ENCODE measurements at places on chromosomes 6 and 20.

- no peak for DNase-seq
Observed at GRCh38 chr6:168575346-168576098, 134.5 kb downstream of the SMOC2 start.

GRCh38 chr20:57837208-57838035, 127.6 kb upstream of the PMEPA1 start:
- no peak for DNase-seq

DNA sequence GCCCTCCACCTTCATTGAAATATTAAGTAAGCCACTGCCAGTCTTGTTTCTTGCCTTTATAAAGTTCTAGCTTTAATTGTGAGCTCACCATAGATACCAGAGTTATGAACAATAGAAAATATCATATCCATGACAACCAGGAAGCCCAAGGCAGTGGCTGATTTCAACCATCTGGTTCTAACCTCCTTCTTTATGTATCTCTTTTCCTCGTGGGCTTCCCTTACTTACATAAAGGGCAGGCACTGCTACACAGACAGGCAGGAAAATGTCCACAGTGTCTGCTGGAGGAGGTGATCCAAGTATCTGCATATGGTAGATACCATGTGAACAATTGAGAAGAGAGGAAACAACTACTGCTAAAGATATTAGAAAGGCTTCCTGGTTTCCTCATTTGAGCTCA, 65.2 kb upstream of the PRND start:
- DNase-seq = no peak

- DNase-seq = no peak
Observed at GRCh38 chr20:697826-698225, 22.2 kb upstream of the SCRT2 start.

GRCh38 chr20:11718474-11719094, 199.1 kb upstream of the BTBD3 start:
- DNase-seq = no peak

- DNase-seq = no peak
Observed at GRCh38 chr6:157119502-157120027, 203.8 kb downstream of the TMEM242 start.

- no peak for DNase-seq
Observed at GRCh38 chr6:40537446-40537845, 49.7 kb downstream of the LRFN2 start.

GRCh38 chr6:37501632-37502491, 2.2 kb upstream of the CCDC167 start:
- DNase-seq = no peak

GRCh38 chr6:167150941-167151549, 6.7 kb downstream of the GPR31 start:
- DNase-seq = no peak

- no peak for DNase-seq
Observed at GRCh38 chr6:35317483-35318195, 20.0 kb downstream of the DEF6 start.

- DNase-seq = no peak
Observed at GRCh38 chr6:100168148-100168547, 174.1 kb upstream of the MCHR2 start.

GRCh38 chr20:49385465-49385864, 97.0 kb downstream of the KCNB1 start:
- peak; percentile 26 for DNase-seq

DNA sequence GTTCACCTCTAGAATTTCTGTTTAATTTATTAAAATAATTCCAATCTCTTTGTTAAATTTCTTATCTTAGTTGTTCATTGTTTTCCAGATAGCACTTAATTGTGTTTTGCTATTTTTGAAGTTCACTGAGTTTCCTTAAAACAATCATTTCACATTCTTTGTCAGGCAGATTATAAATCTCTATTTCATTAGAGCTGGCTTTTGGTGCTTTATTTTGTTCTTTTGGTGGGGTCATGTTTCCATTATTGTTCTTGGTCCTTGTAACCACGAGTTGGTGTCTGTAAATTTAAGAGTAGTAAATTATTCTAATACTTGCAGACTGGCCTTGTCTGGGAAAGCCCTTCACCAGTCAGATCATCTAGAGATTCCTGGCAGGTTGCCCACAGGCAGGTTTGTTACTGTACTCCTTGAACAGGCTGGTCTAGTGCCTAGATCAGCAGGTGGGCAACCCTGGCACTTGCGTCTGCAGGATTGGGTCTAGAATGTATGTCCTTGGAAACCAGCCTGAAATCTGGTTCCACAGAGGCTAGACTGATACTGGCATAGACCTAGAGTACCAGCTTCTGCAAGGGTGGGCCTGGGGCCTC, 110.4 kb downstream of the ADGB start:
- no peak for DNase-seq

GRCh38 chr6:168107191-168107983, 28.4 kb upstream of the FRMD1 start:
- no peak for DNase-seq

DNA sequence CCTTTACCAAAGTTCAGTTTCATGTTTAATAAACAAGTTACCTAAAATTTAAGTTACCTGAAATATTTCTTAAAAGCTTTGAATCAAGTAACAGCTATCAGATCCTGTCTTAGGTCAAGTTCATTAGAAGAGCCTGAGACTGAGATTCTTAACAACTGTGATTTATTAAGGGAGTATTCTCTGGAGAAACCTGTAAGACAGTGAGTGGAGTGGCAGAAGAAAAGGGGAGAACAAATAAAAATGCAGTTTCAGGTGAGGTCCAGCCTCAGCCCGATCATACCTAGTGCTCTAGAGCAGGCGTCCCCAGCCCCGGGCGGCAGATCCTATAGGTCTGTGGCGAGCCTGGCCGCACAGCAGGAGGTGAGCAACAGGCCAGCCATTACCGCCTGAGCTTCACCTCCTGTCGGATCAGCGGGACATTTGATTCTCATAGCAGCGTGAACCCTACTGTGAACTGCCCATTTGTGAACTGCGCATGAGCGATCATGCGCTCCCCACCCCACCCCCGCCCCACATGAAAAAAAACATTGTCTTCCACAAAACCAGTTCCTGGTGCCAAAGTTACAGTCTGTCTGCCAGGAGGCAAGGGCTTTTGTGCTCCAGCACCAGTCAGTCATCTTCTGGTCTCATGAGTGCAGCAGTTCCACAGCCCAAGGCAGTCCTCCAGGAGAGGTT, 59.2 kb upstream of the ADGRB3 start:
- peak; percentile 10 for DNase-seq

DNA sequence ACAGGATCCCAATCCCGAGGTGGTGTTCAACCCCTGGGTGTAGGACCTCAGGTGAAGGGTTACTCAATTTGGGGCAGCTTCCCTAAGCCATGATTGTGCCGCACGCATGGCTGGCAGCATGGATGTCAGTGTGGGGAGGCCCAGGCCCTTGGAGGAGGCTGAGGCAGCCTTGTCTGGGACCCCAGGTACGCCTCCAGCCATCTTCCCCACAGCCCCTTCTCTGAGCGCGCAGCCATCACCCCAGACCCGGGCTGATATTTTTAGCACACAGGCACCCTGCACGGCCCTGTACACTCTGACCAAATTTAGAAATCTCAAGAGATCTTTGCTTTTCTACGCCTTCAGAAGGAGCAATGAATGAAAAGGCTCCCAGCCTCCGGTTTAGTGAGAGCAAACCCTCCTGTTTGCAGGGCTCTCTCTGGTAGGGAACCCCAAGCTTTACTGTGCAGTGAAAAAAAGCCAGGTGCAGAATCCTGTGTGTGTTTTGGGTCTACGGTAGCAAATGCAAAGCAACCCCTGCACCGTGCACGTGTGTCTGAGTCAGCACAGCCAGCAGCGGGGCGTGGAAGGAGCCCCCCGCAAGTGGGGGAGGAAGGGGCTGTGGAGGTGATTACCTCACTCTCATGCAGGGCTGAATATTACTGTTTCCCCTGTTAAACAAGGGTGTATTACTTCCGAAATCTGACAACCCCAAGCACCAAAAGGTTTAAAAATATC, 44.3 kb downstream of the CTCFL start:
- DNase-seq = no peak

GRCh38 chr6:159934181-159934580, 34.7 kb upstream of the IGF2R start:
- no peak for DNase-seq

- DNase-seq = no peak
Observed at GRCh38 chr20:54083459-54083858, 13.1 kb upstream of the BCAS1 start.

DNA sequence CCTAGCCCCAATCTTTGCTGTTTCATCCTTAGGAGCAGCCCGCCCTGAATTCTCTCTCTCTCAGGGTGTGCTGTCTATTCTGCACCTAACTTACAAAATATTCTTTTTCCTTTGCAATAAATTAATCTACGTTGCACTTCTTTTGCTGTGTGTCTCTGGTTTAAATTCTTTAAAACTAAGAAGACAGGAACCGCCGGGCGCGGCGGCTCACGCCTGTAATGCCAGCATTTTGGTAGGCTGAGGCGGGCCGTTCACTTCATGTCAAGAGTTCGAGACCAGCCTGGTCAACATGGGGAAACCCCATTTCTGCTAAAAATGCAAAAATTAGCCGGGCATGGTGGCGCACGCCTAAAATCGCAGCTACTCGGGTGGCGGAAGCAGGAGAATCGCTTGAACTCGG, 148.5 kb upstream of the PRSS16 start:
- DNase-seq = no peak

- no peak for DNase-seq
Observed at GRCh38 chr6:90676516-90677300, 89.8 kb upstream of the MAP3K7 start.

- DNase-seq = no peak
Observed at GRCh38 chr6:7637533-7637932, 47.5 kb downstream of the SNRNP48 start.

DNA sequence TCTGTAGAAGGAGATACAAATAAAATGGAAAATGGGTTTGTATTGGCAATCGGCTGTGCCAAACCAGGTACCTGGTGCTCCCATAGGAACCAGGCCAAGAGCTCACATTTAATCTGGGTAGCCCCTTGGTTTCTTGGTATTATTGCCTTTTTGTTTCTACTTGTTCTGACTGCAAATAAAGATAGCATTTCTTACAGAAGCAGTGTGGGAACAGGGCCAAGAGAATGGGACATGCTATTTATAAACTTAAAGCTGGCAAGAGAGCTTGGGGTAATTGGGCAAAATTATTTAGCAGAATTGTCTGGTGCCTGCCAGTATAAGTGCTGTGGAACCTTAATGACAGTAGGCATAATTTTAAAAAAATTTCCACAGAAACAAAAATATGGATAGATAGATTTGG, 113.5 kb upstream of the GLP1R start:
- DNase-seq = no peak

- no peak for DNase-seq
Observed at GRCh38 chr6:167696296-167696695, 130.4 kb upstream of the AFDN start.

DNA sequence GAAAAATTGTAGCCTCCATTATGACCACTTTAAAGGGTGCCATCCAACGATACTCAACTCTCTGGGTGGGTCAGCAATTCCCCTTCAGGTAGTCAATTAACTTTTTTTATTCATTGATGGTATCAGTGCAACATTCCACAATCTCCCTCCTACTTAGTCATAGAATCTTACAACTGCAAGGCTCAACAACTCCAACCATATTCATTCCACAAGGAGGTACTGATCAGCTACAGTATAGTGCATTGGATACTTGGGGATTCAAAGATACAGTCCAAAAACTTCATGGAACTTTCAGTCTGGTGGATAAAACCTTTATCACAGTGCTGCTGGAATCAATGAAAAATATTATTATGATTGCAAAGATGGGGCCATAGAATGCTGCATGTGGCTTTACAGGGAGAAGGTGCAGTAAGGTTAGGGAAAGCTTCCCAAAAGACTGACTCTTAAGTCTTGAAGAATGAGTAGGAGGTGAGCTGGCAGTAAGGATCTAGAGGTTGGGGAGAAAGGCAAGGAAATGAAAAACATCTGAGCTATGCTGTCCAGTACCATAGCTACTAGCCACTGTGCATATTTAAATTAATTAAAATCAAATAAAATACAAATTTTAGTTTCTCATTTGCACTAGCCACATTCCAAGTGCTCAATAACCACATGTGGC, 314.7 kb upstream of the PRDM1 start:
- DNase-seq = no peak

- no peak for DNase-seq
Observed at GRCh38 chr20:44781118-44781517, 29.2 kb downstream of the RIMS4 start.

GRCh38 chr6:63790334-63790733, 154.7 kb downstream of the PHF3 start:
- no peak for DNase-seq

- no peak for DNase-seq
Observed at GRCh38 chr6:149247385-149247763, 70.1 kb upstream of the TAB2 start.

DNA sequence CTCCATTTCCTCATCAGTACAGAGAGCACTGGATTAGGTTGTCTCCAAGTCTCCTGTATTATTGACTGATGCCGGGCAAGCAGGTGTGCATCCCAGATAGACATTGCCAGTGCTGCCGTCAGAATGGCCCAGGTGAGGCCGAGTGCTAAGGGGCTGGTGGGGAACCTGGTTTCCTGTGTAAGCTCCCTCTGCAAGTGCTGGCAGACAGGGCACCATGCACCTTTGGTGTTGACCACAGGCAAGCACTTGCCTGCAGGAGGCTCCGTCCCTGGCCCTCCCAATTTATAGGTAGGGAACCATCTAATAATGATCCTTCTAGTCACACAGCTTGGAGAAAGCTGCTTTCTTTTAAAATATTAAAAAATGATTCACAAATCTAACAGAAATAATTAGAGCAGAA, 747 bp downstream of the GABRR1 start:
- no peak for DNase-seq

- no peak for DNase-seq
Observed at GRCh38 chr20:32972181-32973076, 31.8 kb downstream of the SUN5 start.

DNA sequence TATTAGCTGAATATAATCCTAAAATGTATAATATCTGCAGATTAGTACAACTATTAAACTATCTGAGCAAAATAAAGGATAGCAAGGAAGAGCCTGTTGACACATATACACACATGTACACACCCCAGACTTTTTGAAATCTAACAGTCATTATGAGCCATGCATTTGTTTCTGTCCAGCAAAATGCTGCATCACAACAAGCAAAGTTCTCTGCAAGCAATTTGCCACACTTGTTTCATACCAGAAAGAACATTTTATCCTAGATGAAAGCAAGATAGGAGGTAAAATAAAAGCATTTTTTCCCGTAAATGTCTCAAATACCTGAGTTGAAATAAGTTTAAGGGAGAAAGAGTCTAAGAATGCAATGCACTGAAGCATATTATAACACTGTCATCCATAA, 145.2 kb downstream of the COL21A1 start:
- no peak for DNase-seq

DNA sequence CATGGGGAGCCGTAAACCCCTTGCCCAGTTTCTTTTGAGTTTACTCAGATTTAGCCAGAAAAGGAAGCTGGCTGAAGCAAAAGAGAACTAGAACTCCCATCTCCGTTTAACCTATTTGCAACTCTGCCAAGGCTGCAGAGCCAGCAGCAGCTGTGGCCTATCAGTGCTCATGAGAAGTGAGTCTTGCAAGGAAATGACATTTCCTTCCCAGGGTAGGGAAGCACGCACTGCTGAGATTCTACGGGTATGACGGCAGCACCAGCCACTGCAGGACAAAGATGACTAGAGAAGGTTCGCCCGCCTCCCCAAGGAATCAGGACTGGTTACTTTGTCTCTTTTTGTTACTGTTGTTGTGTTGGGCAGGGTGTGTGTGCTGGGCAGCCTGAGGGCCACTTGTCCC, 47.6 kb downstream of the PPP1R3G start:
- no peak for DNase-seq

- DNase-seq = no peak
Observed at GRCh38 chr6:123518441-123519188, 118.1 kb downstream of the TRDN start.

- DNase-seq = no peak
Observed at GRCh38 chr20:44247131-44247571, at the start of gene GDAP1L1. Gene GDAP1L1 (plus strand): TSS chr20:44247308. CDS start chr20:44247335, 27 bp downstream.

Data from ACHN (cell line).